Stimulated activated CD8-positive, alpha-beta memory T cell treated with anti-CD3 and anti-CD28 coated beads, Interleukin-7, amount 100 ng/mL, for 48 hours (primary cell): ENCODE measurements at places on chromosomes 2 and 18.
A peak's percentile ranks its signal among the peaks of the same experiment; 100 is the strongest.

GRCh38 chr18:68263481-68263880, 451.4 kb downstream of the TMX3 start:
- DNase-seq: no peak

DNA sequence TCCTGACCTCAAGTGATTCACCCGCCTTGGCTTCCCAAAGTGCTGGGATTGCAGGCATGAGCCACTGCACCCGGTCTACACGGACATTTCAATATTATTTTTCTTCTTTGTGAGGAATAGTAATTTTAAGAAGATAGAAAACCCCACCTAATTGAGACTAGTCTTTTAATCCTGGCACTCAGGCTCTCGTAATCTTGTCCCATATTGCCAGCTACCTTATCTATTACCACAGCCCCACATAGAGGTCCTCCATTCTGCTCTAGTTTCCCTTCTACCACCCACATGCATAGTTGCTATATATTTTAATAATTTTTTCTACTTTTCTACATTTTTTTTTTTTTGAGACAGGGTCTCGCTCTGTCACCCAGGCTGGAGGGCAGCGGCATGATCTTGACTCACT, 9.5 kb upstream of the USP14 start:
- DNase-seq: no peak

- no peak for DNase-seq
Observed at GRCh38 chr2:206558492-206558891, 83.8 kb upstream of the FAM237A start.

GRCh38 chr2:111954602-111955332, 56.4 kb downstream of the MERTK start:
- no peak for DNase-seq

DNA sequence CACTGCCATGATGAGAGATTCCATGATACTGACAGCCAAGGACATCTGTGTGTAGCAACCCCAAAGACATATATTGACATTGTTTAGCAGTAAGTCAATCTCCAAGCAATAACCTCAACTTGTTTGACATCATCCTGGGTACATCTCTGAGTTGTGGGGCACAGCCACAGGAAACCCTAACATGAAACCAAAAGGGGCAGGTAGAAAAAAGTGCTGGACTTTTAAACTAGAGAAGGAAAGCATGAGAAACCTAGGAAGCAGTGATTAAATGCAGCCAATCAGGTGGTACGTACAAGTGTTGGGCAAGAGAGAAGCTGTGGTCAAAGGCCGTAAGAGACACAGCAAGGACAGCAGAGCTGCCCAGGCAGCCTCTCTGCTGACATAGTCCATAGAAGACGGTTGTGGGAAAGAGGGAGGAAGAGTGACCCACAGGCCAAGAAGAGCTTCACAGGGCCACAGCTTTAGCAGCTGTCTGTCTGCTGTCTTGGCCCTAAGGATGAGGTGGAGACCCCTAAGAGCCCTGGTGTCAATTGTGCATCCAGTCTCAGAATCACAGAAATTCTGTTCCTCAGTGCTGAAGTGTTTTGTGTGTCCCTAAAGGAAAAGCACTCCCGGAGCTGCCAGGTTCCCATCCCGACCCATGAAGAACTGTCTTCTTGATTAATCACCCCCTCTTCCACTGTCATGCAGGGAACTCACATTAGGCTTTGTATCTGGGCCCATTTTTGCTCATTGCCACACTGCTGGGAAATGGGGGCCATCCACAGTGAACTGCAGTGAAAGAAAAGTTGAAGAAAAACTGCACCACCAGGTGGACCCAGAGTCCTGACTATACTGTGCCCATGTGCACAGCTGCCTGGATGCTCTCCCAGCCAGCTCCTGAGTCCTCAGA, 25.4 kb upstream of the CHN1 start:
- DNase-seq: no peak

DNA sequence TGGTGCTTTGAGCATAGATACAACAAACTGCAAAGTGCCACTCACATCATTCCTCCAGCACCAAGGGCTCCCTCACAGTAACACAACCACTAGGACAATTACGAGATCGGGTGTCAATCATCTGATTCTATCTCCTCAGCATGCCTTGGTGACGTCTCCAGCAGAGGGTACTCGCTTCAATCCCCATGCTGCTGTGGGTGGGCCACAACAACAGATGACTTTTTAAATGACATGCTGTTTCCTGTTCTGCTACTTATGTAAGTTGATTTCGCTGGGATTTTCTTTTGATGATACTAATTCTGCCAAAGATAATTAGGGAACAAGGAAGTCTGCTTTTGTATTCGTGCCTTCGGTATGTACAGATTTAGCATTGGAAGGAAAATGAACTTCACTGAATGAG, 1113.0 kb downstream of the BCL11A start:
- no peak for DNase-seq

- peak; percentile 6 for DNase-seq
Observed at GRCh38 chr2:85066874-85067351, 66.3 kb upstream of the TCF7L1 start.
